ENCODE measurements at places on chromosomes 4 and X.

DNA sequence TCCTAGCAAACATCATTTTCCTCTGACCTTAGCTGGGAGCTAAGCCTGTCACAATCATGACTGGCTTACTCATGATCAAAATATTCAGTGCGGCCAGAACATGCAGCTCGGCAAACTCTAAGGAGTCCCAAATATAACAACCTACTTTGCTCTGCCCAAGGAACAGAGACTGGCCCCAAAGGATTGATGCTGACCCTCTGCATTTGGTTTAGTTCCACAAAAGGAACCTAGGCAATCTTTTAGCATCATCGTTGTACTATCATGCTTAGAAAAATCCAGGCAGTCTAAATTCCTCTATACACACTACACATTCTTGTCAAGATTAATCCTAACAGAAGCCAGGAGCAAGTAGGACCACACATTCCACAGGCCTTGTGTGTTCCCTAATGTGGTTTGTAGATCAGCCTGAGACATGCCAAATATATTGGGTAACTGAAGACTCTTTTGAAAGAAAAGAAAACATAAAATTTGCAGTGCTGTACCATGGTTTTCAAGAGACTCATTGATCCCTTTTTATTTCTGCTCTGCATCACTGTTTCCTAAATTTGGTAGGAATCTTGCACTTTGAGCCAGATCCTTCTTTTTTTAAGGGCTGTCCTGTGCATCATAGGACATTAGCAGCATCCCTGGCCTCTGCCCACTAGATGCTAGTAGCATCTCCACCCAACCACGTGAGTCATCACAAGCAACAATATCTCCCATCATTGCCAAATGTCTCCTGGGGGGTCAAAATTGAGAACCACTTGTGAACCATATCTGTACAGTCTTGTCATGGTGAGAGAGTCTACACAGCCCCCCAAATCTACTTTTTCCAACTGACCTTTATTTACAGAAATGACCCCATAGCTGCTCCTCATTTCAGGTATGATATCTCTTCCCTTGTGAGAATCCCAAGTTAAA lies 17.6 kb upstream of the CC2D2A start:
- no peak for DNase-seq

DNA sequence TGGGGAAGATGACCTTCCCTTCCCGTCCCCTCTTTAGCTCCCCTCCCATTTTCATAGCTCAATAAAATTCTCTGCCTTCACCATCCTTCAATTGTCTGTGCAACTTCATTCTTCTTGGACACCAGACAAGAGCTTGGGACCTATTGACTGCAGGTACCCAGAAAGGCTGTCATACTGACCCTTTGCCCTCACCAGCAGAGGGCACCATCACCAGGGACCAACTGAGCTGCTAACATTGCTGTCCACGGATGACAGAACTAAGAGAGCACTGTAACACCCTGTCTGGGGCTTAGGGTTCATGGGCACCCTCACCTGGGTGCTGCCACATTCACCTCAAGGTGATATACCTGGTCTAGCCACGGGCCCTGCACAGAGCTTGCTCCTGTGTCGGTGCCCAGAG lies 141.3 kb upstream of the VCX3B start:
- no peak for DNase-seq

DNA sequence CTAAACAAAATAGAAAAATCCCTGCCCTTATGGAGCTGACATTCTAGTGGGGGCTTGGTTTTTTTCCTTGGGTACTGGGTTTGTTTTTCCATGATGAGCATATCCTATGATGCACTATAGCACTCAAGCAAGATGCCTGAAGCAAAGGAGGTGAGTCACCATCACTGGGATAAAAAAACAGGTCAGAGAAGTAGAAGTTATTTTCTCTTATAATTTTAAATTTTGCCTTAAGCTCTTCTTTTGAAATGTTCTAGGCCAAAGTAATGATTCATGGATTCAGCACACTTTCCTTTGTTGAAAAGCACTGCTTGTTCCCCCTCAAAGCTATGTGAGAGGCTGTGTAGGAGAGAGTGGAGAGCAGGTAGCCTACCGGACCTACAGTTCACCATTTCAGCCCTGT lies 15.2 kb upstream of the CXCL2 start:
- DNase-seq: no peak

GRCh38 chrX:72478853-72479252 lies 93.8 kb downstream of the HDAC8 start:
- no peak for DNase-seq

DNA sequence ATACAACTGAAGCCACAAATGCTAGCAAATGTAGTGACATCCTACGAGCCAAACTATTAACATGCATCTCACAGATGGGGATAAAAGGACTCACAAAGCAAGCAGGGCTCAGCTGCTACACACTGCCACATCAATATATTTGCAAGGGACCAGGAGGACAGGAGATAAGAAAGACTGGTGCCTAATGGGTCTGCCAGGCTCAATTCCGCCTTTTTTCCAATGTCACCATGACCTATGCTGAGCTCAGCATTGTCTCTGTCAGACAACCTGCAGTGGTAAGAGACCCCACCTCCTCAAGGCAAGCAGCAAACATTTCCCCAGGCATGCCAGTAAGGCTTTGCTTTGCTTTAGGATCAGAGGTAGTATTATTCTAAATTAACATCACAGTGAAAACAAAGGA lies 435 bp downstream of the DCX start:
- no peak for DNase-seq

DNA sequence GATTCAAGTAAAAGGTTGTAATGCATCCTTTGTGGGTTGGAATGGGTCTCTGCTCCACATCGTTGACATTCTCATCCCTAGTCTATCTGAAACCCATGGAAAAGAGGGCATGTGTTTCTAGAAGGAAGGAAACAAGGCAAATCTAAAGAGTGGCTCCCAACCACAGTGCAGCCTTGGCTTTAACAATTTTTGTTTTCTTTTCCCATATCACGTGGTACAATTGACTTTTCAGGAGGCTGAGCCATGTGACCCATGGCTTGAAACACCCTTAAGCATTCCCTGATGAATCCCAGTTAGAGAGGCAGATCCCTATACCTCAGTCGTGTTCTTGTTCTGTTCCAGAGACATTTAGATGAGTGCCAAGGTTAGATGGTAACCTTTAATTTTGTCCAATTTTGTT lies 12.8 kb downstream of the DCUN1D4 start:
- DNase-seq: no peak

- DNase-seq: no peak
Measured at GRCh38 chrX:13007519-13008188, 32.7 kb downstream of the TMSB4X start.

GRCh38 chr4:17336524-17336961 lies 175.3 kb downstream of the QDPR start:
- DNase-seq: no peak

DNA sequence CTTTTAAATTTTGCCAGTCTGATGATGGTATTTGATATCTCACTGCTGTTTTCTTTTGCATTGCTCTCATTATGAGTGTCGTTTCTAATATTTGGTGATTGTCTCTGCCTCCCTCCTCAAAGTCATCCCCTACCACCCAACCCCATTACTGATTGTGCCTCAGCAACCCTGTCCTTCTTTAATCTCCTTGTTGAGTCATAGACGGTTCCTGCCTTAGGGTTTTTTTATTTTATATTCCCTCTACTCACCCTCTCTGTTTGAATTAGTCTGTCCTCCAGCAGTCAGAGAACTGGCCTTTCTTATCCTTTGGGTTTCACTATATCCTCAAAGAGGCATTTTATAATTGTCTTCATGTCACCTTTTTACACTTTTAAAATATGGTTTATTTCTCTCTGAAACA lies 409.3 kb upstream of the CPEB2 start:
- DNase-seq: no peak

DNA sequence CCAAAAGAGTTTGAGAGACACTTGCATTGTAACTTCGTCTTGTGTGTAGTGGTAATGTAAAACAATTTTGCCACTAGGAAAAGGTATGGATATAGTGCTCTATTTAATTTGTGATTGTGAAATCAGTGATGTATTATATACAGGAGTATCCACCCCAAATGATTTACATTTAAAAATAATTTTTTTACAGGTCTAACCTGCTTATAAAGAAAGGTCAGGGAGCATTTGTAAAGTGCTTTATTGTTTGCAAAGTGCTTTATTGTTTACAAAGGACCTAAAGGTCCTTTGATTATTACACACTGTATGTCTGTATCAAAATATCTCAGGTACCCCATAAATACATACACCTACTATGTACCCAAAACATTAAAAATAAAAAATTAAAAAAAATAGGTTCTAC lies 70.3 kb downstream of the DCK start:
- DNase-seq: no peak

GRCh38 chr4:147924604-147925412 lies 192.9 kb downstream of the ARHGAP10 start:
- DNase-seq: no peak

GRCh38 chrX:8313844-8314243 lies 142.8 kb upstream of the VCX2 start:
- DNase-seq: no peak

- no peak for DNase-seq
Measured at GRCh38 chr4:80112236-80112635, 39.2 kb upstream of the ANTXR2 start.

DNA sequence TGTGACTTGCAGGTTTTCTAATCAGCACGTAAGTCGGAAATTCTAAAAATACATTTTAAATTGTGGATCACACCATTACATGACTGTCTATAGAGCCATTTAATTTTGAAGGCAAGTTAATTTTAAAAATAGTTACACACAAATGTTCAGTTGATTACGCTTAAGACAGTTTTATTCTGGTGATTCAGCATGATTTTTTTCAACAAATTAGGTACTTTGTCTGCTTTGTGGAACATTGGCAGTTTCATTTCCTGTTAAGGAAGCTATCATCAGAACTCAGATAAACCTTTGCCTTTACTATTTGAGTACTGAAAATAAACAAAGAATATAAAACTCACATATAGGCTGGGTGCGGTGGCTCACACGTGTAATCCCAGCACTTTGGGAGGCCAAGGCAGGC lies 19.5 kb downstream of the SAT1 start:
- DNase-seq: no peak

GRCh38 chr4:25890571-25891485 lies 23.2 kb upstream of the SMIM20 start:
- no peak for DNase-seq

DNA sequence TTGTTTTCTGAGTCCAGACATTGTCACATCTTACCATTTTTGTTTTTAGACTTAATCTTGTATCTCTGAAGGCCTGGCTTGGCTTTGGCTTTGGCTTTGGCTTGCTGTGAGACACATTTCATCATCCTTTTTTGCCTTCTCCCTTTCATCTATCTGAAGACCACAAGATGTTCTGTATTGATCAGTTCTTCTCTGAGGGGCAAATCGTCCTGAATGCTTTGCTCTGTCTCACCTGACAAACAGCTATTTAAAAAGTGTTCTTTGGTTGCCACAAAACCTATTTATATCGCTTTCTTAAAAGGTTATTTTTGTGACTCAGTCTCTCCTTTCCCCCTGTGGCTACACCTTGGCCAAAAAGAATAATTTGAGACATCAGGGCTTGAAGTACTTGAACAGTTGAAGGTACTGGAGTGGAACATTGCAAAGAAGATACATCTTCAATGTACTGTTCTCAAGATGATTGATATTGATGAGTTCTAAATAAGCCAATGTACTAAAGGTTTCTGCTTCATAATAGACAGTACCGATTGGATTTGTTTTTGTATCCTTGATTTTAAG lies 80.7 kb downstream of the ALG13 start:
- DNase-seq: no peak

- no peak for DNase-seq
Measured at GRCh38 chr4:41369680-41370079, 113.0 kb downstream of the UCHL1 start.

GRCh38 chr4:14446904-14447303 lies 555.4 kb upstream of the CPEB2 start:
- DNase-seq: no peak

DNA sequence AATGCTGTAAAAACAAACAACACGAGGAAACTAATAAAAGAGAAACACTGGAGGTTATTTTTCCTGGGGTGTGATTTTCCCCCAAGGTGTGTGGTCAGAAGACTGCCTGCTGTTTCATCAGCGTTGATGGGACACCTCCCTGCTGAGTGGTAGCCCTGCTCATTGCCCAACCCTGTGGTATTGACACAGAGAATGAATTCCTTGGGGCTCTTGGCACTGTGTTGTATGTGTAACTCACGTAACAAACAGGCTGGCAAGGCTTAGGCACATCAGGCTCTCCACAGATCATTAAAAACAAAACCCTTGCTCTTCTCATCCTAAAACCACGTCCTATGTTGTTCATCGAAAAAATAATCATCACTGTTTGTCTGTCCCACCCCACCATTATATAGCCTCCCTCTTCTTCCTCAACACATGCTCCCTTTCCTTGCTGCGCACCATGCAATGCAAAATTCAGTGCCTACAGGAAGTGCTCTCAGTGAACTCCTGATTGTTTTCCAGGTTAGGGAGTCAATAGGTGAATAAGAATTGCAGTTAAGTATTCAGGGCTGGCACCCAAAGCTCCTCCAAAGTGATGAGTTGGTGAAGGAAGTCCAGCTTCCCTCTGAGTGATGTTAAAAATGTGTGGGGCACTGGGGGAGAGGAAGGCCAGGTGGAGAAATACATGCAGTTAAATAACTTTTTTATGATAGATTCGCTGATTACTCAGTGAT lies 11.4 kb upstream of the PUDP start:
- no peak for DNase-seq

GRCh38 chrX:134894373-134894895 lies 96.4 kb upstream of the SMIM10 start:
- DNase-seq: no peak

DNA sequence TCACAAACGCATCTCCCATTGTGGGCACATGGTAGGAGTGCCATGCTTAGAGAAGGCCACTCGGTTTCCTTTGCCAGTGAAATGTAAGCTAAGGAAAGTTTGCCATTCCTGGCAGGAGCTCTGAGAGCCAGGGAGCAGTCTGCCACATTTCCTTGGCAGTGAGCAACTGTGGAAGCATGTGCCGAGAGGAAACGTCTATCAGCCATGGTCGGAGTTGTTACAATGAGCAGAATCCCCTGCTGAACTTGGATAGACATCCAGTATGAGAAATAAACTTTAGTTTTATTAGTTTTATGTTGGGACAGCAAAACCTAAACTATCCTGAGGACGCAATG lies 51.1 kb downstream of the ENOPH1 start:
- DNase-seq: no peak

- no peak for DNase-seq
Measured at GRCh38 chrX:11080741-11081305, 30.3 kb upstream of the HCCS start.

DNA sequence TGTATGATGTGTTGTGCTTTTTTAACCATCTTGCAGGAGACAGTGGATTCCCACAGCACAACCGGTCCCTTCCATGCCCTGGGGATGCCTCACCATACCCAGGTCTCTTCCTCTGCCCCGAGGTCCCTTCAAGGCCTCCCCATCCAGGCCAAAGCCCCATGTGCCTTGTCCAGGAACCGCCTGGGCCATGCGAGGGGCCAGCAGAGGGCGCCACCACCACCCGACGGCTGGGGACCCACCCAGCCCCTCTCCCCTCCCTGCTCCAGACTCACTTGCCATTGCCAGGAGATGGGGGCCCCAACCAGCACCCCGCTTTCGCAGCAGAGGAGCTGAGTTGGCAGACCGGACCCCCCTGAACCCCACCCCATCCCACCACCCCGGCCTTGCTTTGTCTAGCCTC lies 485.5 kb downstream of the TRAM1L1 start:
- DNase-seq: no peak

All from D721Med (cell line).